NCI-H187 (cell line): ENCODE measurements at places on chromosomes 7 and 10.

- no peak for DNase-seq
Measured at GRCh38 chr10:25465582-25466372, 291.0 kb downstream of the GPR158 start.

DNA sequence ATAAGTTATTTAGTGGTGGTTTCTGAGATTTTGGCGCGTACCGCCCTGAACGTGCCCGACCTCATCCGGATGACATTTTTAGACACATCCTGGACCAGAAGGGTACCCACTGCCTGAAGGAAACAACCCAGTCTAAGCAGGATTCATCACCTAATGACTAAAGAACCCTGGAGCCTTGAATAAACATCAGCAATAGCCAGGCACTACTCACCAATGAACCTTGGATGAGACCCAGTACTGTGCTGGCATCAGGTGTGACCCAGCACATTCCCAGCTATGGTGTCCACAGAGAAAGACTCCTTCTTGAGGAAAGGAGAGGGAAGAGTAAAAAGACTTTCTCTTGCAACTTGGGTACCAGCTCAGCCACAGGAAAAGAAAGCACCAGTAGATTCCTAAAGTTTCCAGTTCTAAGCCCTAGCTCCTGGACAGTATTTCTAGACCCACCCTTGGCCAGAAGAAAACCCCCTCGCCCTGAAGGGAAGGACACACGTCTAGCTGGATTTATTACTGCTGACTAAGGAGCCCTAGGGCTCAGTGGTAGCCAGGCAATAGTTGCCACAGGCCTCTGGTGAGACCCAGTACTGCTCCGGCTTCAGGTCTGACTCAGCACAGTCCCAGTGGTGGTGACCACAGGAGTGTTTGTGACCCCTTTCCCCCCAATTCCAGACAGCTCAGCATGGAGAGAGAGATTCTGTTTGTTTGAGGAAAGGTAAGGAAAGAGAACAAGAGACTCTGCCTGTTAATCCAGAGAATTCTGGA is 32.5 kb downstream of the ZNF277 start:
- no peak for DNase-seq

GRCh38 chr10:102527546-102527945 is 23.8 kb downstream of the SUFU start:
- no peak for DNase-seq

DNA sequence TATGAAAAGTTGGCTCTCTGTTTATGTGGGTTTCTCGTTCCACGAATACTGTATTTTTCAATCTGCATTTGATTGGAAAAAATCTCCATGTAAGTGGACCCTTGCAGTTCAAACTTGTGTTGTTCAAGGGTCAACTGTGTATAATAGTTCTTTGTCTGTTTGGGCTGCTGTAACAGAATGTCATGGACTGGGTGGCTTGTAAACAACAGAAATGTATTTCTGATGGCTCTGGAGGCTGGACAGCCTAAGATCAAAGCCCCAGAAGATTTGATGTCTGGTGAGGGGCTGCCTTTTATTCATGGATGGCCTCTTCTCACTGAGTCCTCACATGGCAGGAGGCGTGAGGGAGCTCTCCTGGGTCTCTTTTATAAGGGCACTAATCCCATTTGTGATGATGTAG is 36.2 kb downstream of the INPP5F start:
- DNase-seq = no peak

DNA sequence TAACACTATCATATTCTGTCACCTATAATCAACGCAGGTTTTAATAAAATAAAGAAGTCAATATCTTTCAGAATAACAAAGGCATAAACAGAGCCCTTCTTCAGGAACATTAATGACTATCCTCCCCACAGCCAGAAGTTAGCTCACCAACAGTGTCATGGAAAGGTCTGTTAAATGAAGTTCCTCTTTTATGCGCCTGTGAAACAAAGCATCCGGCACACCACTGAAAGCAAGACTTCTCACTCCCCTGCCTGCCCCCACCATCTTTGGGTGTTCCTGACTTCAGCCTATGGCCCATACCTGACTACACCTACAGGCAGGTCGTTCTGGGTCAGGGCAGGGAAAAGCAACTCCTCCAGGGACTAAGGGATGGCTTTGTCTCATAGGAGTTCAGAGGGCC is 205.4 kb downstream of the FANK1 start:
- DNase-seq = no peak

GRCh38 chr10:65306201-65306600 is 1619.6 kb upstream of the LRRTM3 start:
- no peak for DNase-seq

DNA sequence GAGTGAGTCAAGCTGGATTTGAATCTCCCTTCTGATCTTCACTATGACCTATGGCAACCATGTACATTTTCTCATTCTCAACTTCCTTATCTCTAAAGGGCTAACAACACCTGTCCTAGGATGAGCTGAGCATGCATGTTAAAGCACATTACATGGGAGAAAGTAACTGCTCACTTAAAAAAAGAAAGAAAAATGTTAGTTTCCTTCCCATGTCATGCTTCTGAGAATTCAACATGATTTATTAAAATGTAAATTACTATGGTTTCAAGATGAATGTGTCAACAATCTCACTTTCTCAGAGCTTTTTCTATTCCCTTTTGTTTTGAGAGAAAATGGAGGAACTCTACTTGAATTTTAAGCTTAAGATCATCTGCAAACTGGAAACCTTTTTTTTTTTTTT is 295.3 kb downstream of the SKIDA1 start:
- DNase-seq = no peak

DNA sequence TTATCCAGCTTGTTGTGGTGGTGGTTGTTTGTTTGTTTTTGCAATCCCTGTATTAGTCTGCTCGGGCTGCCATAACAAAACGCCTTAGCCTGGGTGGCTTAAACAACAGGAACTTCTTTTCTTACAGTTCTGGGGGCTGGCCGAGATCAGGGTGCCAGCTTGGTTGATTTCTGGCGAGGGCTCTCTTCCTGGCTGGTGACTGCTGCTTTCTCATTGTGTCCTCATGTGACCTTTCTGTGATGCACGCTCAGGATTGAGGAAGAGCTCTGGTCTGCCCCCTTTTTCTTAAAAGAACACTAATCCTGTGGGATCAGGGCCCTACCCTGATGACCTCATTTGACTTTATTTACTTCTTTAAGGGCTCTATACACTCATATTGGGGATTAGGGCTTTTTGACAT is 107.1 kb upstream of the NRP1 start:
- DNase-seq = no peak

DNA sequence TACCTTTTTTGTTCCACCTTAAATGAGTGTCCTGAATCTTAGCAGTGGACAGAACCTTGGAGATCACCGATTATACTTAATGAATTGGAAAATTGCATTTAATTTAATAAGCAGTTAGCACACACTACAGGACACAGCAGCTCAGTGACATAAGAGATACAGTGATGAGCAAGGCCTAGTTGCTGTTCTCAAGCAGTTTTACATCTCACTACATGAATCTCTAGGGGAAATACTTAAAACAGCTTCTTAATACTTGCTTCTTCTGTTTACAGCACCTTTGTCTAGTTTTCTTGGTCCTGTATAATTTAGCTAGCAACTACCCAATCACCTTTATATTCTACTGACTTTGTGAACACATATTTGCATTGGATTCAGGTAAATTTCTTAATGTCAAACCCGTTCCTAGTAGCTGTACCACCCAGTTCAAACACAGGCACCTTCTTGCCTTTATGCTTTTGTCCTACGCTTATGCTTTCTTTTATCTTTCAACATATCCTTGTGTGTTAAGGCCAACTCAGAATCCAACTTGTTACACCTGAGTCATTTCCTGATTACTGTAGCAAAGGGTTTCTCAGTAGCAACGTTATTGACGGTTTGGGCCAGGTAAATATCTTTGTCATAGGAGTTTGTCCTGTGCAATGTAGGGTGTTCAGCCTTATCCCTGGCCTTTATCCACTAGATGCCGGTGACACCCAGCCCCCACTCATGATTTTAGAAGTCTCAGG is 1.8 kb downstream of the STAM start:
- no peak for DNase-seq
